ENCODE measurements at places on chromosomes 3 and 15.

DNA sequence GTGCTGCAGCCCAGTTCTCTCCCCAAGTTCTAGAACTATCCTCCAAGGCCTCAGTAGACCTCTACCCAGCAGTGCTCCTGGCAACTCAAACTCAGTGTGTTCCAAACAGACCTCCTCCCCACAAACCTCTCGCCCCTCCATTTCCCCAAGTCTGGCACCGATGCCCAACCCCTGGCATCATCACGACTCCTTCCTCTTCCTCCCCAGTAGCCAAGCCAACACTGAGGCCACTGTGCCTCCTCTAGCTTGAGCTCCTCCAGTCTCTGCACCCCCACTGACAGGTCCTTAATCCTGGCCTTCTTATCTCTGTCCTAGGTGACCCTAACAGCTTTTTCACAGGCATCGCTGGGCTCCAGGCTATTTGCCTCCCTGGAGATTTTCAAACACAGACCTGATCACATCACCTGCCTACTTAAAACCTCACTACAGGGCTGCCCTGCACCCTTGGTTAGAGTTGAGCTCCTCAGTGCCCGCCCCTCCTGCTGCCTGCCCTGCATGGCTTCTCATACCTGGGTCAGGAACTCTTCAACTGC, 6.8 kb downstream of the ARPIN start:
- no peak for DNase-seq

DNA sequence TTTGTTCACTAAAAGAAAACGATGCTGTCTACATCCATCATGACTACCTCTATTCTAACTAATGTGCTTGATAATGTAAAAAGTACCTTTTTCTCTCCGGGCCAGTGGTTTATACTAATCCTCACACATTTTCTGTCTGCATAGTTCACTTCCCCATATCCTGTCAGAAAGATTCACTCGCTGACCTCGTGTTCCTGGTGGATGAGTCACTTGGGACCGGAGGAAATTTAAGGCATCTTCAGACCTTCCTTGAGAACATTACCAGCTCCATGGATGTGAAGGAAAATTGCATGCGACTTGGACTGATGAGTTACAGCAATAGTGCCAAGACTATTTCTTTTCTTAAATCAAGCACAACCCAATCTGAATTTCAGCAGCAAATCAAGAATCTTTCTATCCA, 33.8 kb downstream of the COL6A5 start:
- no peak for DNase-seq

DNA sequence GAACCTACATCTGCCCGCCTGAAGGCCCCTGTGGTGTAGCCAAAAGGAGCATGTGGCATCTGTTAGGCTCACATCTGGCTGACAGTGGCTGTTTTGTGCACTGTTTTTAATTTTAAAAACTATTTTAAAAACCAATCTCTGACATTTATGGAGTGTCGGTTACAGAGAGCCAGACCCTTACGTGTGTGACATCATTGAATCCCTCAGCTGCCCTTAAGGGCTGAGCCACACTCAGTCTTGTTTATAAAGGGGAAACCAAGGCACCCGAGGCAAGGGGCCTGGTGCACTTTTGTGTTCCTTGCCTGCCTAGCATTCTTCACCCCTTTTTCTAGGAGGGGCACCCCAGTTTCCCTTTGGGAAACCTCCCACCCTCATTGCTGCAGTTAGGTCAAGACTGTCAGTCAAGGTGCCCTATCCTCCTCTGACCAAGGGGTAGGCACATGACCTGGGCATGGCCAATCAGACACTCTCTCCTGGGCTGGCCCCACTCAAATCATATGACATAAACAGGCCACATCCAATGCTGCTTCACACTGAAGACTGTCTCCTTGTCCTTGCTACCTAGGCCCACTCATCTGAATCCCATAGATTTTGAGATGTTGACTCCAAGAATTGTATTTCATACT, 105.3 kb downstream of the LSM3 start:
- no peak for DNase-seq

DNA sequence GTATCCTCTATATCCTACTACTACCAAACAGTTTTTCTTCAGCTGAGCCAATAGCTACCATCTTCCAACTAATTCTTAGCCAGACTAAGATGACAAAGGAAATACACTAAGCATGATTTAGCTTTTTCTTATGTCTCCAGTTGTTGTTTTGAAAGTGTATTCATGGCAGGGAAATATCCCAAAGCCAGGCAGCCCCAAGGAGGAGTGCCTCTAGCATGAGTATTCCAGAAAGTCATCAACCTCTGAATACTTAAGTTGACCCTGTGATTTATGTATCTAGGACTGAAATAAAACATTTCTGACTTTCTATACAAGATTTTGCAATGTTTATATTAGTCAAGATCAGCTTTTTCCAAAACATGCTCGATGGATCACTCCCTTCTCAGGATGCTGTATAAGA, 449.1 kb downstream of the IL5RA start:
- no peak for DNase-seq

- peak; percentile 76 for DNase-seq
Observed at GRCh38 chr3:63961891-63962290, 49.7 kb upstream of the SCAANT1 start.

DNA sequence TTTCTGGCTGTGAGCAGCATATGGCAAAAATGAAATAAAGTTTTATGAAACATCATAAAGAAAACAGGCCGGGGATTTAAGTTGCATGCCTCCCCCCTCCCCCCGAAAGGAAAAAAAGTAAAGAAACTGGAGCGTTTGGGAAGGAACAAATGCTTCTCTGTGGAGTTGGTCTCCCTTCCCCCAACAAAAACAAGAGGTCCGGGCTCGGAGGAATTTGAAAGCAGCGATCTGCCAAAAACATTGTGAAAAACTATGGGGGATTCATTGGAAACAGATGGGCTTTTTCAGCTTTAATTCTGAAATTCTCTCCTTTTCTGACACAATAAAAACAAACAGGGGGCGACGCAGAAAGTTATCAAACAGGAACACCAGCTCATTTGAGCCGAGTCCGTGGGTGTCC, 17.0 kb downstream of the RGMA start:
- peak; percentile 32 for DNase-seq

- DNase-seq, result no peak
Observed at GRCh38 chr15:72037321-72037720, 80.6 kb downstream of the MYO9A start.

DNA sequence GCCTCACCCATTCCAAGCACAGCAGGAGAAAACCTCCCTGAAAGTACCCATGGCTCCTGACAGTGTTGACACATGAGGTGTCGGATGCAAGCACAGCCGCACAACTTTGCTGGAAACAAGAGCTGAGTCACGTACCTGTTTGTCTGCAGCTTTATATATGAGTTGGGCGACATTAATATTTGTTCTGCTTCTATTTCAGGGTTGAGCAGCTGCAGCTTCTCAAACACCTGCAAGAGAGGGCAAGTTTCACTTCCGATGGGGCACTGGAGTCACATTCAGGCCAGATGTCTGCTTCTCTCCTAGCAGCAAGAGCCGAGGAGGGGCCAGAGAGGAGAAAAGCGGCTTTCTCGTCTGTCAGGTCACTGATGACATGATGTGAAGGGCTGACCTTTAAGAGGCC, 88.0 kb downstream of the NUP210 start:
- DNase-seq, result no peak

DNA sequence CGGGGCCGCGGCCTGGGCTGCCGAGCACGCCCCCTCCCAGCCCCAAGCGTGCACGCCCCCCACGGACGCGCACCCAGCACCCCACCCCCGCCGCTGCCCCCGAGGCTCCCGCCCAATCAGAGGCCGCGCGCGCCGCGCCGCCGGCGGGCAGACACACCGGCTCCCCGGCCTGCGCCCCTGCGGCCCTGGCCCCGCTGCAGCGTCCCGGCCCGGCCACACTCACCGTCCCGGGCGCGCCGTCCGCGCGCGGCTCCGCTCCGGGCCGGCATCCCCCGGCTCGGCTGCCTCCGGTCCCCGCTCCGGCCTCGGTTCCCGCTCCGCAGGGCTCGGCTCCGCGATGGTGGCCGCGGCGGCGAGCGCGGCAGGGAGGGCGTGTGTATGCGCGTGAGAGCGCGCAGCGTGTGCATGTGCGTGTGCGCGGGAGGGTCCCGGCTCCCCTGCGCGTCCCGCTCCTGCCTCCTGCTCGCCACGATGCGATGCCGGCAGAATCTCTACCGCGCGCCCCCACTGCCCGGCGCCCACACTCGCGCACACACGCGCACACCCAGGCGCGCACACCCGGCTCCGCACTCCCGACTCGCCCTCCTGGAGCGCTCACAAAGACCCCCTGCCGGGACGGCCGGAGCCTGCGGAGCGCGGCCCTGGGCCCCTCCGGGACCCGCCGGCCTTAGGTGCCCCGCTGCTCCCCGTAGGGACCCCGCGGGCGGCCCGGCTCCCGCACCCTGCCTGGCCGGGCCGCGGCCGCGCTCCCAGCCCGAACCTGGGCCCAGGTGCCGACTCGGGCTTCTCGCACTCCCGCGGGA, 186.5 kb upstream of the LINGO1 start:
- no peak for DNase-seq

DNA sequence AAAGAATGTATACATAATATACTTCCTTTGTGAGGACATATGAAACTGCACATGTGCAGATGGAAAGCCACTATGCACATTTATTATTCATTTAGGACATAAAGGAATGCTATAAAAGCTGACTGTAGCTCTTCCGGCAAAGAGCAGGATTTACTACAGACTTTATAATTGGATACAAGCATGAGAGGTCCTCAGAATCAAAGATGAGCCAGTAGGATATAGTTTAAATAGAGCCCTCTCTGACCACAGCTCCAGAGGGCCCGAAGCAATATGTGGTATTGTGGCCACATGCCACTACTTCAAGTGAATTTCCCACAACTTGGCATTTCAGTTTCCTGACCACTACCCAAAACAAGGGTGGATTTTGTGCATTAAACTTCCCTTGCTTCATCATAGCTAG, 140.9 kb downstream of the ATP8B4 start:
- DNase-seq, result no peak

DNA sequence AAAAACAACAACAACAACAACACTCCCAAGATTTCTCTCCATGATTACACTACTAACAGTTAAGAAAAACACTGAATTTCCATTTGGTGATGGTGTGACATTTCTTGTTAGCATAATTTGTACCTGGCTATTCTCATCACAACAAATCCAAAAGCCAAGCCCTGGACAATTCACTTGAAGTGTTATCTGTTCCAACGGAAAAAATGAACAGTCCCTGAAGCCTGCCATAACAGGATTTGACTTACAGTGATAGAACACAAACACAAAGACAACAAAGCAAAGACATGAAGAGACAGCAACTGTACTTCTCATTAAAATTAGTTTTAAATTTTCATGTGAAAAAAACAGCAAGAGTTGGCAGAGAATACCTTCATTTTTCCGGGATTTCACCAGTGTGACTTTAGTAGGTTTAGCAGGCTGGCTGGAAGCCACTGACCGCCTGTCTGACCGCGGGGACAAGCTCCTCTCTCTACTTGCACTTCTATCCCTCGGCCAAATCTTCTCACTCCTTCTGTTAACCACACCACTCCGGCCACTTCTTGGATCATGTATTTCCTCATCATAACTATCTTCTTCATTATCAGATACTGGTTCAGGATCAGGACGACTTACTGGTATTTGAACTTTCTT, 56.3 kb downstream of the TJP1 start:
- DNase-seq, result no peak

DNA sequence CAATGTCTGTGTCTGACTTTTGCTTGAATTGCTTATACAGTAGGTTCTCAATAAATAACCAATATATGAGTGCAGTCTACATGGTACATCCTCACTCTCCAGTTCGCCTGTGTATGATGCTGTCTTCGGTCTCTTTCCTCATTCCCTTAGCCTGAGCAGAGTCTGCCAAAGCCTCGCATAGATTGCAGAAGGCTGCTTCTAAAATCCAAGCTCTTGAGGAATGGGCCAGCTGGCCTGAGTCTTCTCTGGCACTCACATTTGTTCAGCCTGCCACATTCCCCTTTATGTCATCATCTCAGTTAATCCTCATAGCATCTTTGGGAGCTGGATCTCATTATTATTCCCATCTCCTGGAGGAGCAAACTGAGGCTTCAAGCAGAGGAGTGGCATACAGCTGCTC, 27.2 kb upstream of the ADAMTS7 start:
- DNase-seq, result no peak

DNA sequence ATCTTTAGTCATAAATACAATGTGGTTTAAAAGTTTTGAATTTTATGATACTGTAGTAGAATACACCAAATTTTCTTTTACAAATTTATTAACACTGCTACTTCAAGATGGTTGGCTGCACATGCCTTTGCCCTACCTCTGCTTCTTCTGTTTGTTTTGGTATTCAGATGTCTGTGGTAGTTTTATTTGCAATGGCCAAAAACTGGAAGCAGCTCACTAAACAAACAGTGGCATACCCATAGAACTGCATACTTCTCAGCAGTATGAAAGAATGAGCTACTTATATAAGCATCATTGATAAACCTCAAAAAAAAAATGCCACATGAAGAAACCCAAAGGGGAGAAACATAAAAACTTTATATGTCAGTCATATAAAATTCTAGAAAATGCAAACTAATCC, 19.5 kb downstream of the ARIH2 start:
- no peak for DNase-seq

- DNase-seq, result no peak
Observed at GRCh38 chr15:72579814-72580213, 74.7 kb upstream of the GOLGA6B start.

DNA sequence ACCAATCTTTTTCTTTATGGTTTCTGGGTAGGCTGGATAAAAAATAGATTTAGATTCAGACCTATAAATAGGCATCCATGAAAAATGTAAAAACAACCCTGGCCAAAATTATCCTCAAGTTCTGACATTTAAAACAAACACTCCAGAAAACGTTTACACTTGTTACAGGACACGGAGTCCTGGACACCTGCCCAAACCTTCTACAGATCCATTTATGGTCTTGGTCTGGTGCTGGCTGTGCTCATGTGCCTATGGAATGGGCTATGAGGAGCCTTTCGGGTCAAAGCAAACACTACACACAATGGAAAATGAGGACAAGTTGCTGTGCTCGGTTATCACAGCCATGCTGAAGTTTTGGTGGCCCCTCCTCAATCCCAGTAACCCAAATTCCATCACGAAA, 108.1 kb downstream of the PDZRN3 start:
- no peak for DNase-seq

All from MCF 10A (cell line).